ENCODE measurements at places on chromosomes 4 and X.

DNA sequence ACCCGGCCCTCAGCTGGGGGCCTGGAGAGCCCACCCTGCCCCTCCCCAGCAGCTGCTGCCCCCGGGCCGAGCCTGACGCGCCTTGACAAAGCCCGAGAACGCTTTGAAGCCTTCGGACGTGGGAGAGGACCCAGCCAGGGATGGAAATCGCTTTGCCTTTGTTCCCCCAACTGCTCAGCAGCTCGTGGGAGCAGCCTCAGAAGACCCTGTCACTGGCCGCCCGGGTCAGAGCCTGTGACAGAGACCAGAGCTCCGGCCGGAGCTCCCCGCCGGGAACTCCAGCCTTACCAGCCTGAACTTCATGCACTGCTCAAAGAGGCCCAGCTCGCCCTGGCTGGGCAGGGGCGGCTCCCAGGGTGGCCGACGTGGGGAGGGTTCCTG, 2.6 kb upstream of the SLC6A8 start:
- no peak for DNase-seq

GRCh38 chrX:105650986-105651385, 171.4 kb upstream of the NRK start:
- DNase-seq = no peak

DNA sequence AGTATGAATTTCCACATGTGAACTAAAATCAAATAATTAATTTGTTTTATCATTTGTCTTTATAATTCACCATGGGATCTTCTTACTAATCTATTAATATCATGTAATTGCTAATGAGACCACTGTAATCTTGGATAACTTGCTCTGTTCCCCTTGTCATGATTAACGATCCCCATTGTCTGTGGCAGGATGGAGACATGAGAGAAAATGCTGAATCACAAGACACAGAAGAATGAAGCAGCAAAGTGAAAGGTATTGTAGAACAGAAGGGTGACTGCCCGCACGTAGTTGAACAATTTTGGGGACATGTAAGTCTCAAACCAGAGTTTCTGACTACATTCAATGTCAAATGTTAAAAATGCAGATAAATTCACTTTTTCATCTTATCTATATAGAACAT, 135.2 kb downstream of the EPHA5 start:
- DNase-seq = no peak

DNA sequence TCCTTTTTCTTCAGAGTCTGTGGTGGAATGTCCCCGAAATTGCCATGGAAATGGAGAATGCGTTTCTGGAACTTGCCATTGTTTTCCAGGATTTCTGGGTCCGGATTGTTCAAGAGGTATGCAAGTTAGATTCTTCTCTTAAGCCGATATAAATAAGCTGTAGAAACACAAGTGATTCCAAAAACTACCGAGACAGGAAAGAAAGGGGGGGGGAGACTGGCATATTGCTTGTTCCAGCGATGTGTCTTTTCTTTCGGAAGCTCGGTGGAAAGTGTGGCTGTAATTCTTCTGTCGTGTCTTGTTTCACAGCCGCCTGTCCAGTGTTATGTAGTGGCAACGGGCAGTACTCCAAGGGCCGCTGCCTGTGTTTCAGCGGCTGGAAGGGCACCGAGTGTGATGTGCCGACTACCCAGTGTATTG, 236.9 kb downstream of the DCTD start:
- DNase-seq = no peak

DNA sequence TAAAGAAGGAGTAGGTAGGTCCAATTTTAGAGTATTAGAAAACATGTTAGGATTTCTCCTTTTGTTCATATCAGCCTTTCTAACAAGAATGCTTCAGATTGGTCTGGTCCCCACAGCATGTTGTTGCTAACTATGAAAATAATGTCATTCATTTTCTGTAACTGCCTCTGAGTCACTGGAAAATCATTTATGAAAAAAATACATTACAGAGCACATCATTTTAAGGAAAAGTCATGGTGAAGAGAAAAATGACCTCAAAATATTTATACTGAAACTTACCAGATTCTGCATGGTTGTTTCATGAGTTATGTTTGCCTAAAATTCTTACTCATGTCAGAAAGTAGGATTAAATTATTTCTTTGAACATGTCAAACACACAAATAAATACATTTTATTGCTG, 35.2 kb downstream of the DTHD1 start:
- DNase-seq = no peak

DNA sequence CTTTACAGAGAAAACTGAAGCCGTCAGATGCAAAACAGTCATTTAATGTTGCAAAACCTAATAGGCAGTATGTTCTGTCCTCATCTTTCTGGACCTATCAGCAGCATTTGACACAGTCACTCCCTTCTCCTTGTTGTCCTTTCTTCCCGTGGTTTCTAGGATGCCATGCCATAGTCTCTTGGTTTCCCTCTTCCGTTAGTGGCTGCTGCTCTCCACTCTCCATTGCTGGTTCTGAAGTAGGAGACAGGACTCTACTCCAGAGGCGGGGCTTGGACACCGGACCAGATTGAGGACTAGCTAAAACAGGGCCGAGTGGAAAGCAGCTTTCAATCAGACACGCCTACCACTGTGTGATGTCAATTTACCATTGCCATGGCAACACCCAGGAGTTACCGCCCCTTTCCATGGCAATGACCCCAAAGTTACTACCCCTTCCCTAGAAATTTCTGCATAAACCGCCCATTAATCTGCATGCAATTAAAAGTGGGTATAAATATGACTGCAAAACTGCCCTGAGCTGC, 88.8 kb upstream of the CCDC160 start:
- DNase-seq = no peak

GRCh38 chr4:3827616-3828492, 61.7 kb downstream of the ADRA2C start:
- DNase-seq = no peak

DNA sequence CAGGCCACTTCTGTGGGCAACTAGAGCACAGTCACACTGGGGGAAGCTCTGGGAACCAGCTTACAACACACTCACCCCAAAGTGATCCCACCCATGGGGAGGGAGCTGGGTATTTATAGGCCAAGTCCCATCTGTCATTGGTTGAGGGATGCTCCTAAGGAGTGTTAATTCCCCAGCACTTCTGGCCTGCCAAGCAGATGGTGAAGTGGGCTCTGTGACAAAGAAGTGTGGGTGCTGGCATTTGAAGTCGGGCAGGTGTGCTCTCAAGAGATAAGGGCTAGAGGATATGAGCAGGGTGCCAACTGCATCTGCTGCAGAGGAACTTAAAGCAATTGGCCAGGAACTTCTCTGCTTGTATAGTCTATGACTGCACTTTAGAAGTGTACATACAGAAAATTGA, 30.9 kb downstream of the PTCHD1 start:
- no peak for DNase-seq

DNA sequence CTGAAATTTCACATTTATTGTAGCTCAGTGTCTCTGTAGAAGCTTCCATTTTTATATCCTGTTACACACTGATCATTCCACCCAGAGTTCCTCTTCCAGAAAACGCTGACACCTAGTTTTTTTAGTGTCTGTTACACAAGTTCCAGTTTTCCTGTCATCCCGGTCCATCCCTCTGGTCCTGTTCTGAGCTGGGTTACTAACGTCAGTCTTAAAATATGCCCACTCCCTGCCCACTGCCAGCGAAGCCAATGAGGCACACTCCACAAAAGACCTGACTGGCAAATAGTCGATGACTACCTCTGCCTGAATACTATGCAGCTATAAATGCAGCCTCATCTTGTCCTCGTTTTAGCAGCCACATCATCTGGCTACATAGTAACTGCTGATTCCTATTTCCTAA, 30.9 kb upstream of the DDX3X start:
- no peak for DNase-seq

DNA sequence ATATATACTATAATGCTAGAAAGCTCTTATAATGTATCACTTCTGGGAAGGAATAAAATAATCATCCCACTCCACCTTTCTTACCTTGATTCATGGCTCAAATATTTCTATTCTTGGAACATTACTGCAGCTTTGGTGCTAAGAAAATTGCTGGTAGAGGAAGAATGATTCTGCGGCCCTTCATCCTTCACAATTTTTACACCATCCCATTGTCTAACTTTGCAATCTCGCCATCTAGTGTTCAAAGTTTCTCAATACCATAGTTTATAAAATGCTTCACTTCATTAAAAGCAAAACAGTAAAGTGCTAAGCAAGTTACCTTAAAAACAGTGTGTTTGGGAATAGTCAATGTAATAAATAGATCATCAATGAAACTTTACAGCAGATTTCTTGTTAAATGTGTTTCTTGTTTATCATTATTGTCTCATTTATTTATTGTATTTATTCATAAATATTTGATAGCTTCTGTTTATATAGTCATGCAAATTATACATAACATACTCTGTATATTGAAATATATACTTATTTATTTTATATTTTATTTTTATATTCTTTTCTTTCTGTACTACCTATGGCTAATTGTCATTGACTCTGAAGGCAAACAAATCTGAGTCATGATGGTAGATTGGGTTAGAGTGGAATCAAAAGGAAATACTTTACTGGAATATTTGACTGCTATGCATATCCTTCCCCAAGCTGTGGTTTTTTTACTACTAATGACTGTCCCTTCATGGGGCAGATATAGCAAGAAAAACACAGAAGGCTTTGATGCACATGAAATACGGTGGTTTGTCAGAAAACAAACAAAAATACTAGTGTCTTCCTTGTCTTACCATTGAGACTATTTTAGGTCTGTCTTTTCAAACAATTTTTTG, 390.7 kb downstream of the MAPK10 start:
- no peak for DNase-seq

DNA sequence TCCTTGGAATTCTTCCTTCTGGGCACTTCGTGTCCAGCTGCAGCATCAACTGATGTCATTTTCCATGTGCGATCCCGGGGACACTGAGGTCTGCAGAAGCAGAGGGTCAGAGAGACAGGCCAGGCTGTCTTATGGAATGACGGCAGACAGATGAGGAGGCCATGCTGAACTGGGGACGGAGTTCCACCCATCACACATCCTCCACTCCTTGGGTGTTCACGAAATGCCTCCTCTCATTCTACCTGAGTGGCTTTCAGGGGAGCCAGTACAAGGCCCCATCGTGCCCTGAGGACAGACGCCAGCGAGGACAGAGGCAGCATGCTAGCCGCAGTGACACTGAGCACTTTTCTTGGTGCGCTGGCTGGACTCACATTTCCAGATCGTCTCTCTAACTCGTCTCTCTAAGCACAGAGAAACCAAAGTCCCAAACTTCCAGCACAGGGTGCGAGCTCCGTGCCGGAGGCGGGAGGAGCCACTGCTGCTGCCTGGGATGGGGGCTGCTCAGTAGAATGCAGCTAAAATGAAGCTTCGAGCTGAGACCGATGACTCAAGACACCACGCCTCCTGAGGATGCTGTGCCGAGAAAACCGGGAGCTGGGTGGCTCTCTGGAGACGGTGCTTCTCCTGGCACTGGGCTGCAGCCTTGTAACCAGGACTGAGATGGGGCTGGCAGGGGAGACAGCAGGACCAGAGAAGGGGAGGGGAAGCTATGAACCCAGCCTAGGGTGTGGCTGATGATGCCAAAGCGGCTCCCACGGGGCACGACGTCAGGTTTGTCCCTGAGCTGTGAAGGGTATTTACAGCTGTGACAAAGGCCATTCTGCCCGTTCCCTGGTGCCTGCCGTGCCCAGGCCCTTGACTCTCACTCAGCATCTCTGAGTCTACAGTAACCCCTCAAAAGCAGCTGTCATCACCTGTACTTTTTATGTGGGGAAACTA, 8.2 kb downstream of the ABLIM2 start:
- no peak for DNase-seq

GRCh38 chr4:176638992-176639391, 153.7 kb downstream of the VEGFC start:
- DNase-seq = no peak

- no peak for DNase-seq
Measured at GRCh38 chrX:125622899-125623298, 303.2 kb downstream of the TEX13C start.

DNA sequence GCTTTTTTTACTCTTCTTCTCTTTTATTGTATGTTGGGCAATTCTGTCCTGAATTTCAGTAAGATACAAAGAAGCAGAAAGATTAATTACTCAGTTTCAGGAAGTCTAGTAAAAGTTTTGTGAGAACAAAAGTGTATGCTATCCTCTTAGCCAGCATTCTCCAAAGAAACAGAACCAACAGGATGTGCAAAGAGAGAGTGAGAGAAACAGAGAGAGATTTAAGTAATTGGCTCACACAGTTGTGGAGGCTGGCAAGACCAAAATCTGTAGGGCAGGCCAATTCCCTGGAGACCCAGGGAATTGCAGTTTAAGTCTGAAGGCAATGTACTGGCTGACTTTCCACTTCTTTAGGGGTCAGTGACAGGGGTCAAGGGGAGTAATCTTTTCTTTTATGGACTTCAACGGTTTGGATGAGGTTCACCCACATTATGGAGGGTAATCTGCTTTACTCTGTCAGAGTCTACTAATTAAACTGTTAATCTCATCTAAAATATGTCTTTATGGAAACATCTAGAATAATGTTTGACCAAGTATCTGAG, 59.2 kb upstream of the SLC39A8 start:
- DNase-seq = no peak

- DNase-seq = peak; percentile 36
Measured at GRCh38 chr4:184163813-184164212, 53.9 kb downstream of the ENPP6 start.

GRCh38 chr4:169115897-169116254, 105.8 kb upstream of the CBR4 start:
- no peak for DNase-seq

DNA sequence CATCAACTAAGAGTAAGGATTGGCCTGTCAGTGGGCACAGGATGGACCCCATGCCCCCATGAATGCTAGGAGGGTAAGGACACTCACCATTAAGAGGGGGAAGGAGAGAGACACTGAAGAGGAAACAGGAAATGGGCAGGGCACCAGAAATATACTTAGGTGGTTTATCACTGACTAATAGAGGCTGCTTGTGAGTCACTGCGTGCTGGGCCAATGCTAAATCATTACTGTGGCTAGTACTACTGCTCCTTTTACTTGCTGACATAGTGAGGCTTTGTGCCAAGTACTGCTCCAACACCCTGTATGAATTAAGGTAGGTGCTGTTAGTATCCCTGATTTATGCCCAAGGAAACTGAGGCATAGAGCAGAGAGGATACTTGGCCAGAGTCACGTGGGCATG, 130.4 kb upstream of the FRMPD4 start:
- no peak for DNase-seq

DNA sequence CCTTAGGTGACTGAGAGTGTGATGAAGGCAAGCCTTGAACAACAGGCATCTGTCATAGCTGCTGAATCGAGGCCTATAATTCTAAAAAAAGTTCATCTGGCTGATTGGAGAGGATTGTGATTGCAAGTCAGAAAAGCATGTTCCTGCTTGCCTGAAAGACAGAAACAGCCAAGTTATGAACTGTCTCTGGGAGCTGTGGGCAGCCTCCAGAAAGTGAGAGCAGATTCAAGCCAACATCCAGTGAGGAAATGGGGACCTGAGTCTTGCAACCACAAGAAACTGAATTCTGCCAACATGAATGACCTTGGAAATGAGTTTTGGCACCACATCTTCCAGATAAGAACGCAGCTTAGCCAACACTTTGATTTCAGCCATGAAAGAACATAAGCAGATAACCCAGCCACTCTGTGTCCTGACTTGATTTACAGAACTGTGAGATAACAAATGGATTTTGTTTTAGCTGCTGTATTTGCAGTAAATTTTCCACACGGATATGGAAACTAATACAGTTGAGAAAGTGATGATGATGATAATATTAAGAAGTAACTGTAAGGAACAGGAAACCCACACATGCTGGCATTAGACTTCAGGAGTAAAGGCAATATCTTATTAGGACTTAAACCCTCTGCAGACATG, 240.3 kb upstream of the NDST3 start:
- DNase-seq = no peak

- no peak for DNase-seq
Measured at GRCh38 chrX:11532291-11533078, 133.2 kb downstream of the ARHGAP6 start.

GRCh38 chrX:29787656-29788055, 427.7 kb upstream of the MAGEB2 start:
- DNase-seq = no peak

Measured in D721Med (cell line).